Fibroblast of skin of left quadriceps (primary cell): ENCODE measurements at places on chromosomes 3 and 15.

GRCh38 chr15:78932258-78932808, 12.5 kb downstream of the CTSH start:
- DNase-seq = no peak

GRCh38 chr3:12557473-12558100, 700 bp downstream of the MKRN2 start:
- no peak for DNase-seq

- DNase-seq = no peak
Observed at GRCh38 chr3:172522871-172523818, at the start of gene TNFSF10. TNFSF10 (minus strand) TSS chr3:172523430; CDS start chr3:172523384, 46 bp downstream.

GRCh38 chr3:182730675-182731042, 62.6 kb upstream of the ATP11B start:
- no peak for DNase-seq

- DNase-seq = no peak
Observed at GRCh38 chr3:102235679-102236078, 199.1 kb upstream of the ZPLD1 start.

DNA sequence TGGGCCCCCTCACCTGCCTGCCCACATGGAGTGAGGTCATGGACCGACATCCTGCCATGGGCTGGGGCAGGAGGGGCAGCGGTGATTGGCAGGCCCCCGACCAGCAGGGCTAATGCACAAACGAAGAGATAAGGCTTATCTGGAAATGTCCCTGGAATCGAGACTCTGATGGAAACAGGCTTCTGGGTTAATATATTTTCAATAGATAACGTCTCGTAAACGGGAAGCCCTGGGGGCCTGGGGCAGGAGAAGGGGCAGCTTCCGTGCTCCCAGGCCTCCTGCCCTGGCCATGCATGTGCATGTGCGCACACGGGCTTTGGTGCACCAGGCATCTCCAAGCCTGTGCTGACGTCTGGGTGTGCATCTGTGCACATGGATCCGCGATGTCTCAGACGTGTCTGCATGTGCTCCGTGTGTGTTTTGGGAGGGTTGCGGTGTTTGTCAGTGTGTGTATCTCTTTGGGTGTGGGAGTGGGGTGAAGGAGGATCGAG, 55.1 kb downstream of the DNAJB8 start:
- no peak for DNase-seq

DNA sequence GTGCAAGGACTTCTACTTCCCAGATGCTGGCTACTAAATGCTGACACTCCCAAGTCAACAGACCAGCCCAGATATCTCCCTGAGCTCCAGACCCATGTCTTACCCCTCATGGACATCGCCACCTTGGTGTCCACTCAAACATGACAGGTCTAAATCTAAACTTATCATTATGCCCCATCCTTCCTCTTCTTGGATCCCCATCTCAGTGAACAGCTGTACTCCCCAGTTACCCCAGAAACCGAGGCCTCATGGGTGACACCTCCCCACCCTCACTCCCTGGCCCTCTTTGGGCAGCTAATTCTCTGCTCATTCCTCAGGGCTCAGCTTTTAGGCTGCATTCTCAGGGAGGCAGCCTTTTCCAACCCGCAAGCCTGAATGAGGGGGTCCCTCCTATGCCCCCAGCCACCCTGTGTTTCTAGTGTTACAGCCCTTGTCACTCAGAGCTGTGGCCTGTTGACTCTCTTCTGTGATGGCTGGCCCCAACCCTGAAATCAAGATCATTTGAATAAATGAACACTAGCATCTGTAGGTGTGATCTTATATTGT, 5.4 kb downstream of the EHD4 start:
- DNase-seq = no peak

GRCh38 chr15:40069178-40070165, 30.5 kb upstream of the SRP14 start:
- DNase-seq = no peak

- no peak for DNase-seq
Observed at GRCh38 chr3:192834428-192834827, 83.2 kb downstream of the MB21D2 start.

GRCh38 chr3:143119974-143120715, 574 bp downstream of the CHST2 start:
- DNase-seq = no peak

- no peak for DNase-seq
Observed at GRCh38 chr3:156674911-156675829, 780 bp downstream of the TIPARP start.

- no peak for DNase-seq
Observed at GRCh38 chr3:187274977-187275338, 16.6 kb downstream of the MASP1 start.
